Activated CD8-positive, alpha-beta T cell treated with anti-CD3 and anti-CD28 coated beads for 36 hours (primary cell): ENCODE measurements at places on chromosomes 2 and 18. TPM values are rescaled to one million over a fixed set of nuclear protein-coding genes. Genes with fewer than 3 reads are reported as not detected.

The CCNT2 gene
- total RNA-seq = 30.5 TPM

The CCDC68 gene
- total RNA-seq = not detected

The IMPA2 gene
- 17.7 TPM for total RNA-seq

The CNGA3 gene
- not detected for total RNA-seq

The PAX3 gene
- total RNA-seq = not detected

The MYO7B gene
- 0.65 TPM for total RNA-seq

The VIT gene
- not detected for total RNA-seq

The SCYGR5 gene
- not detected for total RNA-seq

The ZAP70 gene
- total RNA-seq = 218 TPM

- DNase-seq = no peak
These were observed 366.7 kb upstream of the DLGAP1 start for GRCh38 chr18:4821801-4822200.

- no peak for DNase-seq
These were observed 81.4 kb downstream of the KCNS3 start for GRCh38 chr2:17959833-17960232.

- no peak for DNase-seq
These were observed 1.5 kb downstream of the ACSL3 start for GRCh38 chr2:222862106-222862908.

- no peak for DNase-seq
These were observed 334.2 kb downstream of the GRB14 start for GRCh38 chr2:164287056-164287455.

- no peak for DNase-seq
These were observed 61.0 kb downstream of the CACNB4 start for GRCh38 chr2:152037743-152038435.

DNA sequence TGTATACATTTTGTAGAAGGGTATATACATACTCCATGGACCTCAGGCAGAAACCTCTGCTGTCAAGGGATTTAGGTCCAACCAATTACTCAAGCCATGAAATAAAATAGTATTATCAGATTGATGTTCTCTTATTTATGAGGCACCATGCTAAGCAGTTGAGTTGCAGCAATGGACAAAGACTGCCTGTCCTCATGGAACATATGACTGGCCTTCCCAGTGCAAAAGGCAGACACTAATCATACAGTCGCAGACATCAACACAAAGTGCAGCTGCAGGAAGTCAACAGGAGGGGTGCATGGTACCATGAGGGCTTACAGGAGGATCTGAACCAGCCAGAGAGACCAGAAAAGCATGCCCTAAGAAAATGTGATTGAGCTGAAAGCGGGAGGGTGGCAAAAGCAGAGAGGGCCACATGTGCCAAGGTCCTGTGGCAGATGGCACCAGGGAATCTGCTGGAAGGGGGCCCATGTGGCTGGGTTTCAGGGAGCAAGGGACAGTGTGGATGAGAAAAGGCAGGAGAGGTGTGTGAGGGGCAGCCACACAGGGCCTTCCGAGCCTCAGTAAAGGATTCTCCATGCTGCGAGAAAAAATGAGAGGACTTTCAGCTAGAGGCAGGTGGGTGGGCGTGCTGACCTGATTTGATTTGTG is 61.4 kb upstream of the RNF152 start:
- no peak for DNase-seq

- DNase-seq = no peak
These were observed 78.2 kb upstream of the GCFC2 start for GRCh38 chr2:75788902-75789301.

DNA sequence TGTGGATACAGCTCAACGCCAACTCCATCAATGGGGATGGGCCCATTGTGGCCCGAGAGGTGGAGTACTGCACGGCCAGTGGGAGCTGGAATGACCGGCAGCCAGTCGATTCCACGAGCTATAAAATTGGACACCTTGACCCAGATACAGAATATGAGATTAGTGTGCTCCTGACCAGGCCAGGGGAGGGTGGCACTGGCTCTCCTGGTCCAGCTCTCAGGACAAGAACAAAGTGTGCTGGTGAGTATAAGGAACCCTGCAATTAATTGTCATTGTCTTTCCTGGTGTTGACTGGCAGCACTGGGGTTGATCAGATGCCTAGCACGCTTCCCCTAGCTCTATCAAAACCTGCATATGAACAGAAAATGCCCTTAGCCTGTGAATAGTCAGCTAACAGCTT is 388.1 kb downstream of the PTPRM start:
- DNase-seq = no peak

GRCh38 chr2:112703684-112704083 is 17.1 kb upstream of the NT5DC4 start:
- no peak for DNase-seq

DNA sequence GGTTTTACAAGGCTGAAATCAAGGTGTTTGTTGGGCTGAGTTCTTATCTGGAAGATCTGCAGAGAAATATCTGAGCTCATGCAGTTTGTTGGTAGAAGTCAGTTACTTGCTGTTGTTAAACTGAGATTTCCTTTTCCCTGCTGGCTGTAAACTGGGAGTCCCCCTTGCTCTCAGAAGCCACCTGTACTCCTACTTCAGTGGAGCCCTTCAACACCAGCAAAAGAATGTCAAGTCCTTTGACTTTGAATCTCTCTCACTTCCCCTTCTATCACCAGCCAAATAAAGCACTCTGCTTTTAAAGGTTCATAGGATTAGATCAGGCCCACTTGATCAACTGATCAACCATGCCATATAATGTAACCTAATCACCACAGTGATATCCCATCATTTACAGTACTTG is 252.2 kb upstream of the CDH7 start:
- DNase-seq = no peak

DNA sequence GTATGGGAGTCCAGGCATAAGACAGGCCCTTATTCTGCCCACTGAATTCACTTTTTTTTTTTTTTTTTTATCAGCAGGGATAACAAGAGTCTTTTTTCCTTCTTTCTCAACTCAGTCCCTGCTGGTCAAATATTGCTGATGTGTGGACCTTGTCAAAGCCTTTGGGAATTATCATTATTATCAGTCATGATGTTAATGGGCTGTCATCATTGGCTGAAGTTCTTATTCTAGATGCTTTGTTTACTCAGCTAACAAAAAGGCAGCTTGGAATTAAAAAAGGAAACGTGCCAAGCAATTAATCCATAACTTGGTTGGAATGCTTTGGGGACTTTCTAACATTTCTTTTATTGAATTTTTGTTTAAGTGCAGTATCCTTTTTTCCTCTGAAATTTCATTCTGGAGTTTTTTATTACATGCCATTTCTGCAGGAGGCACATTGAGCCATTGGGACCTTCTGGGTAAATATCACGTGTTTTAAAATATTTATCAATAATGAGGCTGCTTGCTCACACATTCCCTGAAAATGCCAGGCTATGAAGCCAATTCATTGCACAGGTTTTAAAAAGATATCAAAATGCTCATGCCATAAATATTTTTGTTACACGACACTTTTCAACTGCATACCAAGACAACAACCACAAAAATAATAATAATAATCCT is 246.3 kb downstream of the TXNL1 start:
- no peak for DNase-seq

- no peak for DNase-seq
These were observed 93.3 kb downstream of the SESTD1 start for GRCh38 chr2:179171371-179171770.

GRCh38 chr2:172623249-172623965 is 67.5 kb downstream of the PDK1 start:
- DNase-seq = no peak

DNA sequence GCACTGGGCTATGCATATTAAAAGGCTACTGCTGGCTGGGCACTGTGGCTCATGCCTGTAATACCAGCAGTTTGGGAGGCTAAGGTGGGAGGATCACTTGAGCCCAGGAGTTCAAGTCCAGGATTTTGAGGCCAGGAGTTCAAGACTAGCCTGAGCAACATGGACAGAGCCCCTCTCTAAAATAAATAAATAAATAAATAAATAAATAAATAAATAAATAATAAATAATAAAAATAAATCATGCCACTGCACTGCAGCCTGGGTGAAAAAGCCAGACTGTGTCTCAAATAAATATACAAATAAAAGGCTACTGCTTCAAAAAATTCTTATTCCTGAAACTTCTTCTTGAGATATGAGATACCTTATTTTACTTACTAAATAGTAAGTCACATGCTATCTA is 439.6 kb downstream of the ERBB4 start:
- DNase-seq = no peak

GRCh38 chr2:241948901-241949735 is 79.6 kb downstream of the RTP5 start:
- no peak for DNase-seq

DNA sequence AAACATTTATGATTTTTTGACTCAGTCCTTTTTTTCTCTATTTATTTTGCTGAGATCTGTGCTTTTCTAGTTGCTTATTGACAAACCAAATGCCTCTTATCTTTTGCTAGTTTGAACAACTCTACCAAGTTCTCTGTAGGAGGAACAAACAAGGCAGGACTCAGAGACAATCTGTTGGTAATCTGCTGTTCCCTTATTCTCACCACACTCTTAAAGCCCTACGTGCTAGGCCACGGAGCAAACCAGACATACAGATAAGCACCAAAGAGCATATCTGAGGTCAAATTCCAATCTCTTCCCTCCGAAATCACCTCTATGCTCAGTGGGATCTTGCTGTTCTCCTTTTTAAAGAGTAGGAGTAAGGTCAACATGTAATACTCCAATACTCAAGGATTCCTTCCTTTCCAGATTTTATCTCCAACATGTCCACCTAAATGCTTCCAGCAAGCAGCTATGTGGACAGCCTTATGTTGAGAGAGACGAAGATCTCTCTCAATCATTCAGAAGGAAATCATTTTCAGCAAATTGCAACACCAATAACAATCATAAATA is 18.4 kb downstream of the FN1 start:
- DNase-seq = no peak

DNA sequence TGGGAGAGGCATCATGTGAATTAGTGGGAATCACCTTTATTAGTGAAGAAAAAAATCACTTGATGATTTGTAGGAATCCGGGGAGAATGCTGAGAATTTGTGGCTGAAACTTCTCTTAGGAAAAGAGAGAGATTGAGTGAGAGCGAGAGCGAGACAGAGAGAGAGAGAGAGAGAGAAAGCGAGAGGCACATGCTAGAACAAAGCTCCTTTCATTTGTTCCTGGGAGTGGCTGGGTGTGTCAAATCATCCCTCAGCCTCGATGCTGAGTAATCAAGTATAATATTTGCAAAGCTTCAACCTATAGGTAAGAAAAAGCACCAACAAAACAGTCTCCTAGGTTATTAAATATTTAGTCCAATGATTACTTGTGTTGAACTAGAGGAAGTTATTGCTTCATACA is 4.4 kb upstream of the SERPINB5 start:
- DNase-seq = no peak

DNA sequence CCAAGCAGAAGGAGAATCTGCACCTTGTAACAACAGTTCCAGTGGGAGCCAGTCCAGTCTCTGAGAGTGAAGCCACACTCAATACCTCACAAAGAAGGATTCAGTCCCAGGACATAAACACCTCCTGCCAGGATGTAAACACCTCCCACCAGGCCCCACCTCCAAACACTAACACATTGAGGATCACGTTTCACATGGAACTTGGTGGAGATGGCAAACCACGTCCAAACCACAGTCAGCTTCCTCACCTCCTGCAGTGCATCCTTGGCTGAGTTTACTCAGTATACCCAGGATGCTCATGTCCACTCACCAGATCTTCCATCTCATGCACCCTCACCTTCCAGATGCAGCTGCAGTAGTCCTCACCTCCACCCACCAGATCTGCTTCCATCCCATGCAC is 37.8 kb upstream of the TMEM18 start:
- no peak for DNase-seq

GRCh38 chr2:28084564-28084963 is 194.0 kb downstream of the BABAM2 start:
- no peak for DNase-seq

DNA sequence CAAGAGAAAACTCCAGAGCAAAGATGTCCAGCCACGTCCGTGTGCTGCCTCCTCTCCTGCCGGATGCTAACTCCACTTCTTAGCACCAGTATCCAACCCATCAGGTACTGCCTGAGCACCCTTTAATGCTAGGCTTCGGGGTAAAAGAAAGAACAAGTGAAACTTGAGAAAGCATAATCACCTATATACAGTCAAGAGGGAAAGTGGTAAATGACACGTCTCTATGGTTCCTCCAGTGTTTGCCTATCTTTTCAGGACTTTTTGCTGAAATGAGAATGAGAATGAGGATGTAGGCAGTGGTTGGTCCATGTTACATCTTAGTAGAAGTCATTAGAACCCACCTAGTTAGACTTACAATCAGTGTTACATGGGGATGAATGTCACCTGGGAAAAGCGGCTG is 47.9 kb downstream of the EPHA4 start:
- DNase-seq = no peak

- DNase-seq = no peak
These were observed 8.1 kb downstream of the SUPT7L start for GRCh38 chr2:27655155-27655951.
